ENCODE measurements at places on chromosomes 1 and 21.
A peak's percentile ranks its signal among the peaks of the same experiment; 100 is the strongest.

- no peak for DNase-seq
Observed at GRCh38 chr1:201945863-201946223, 505 bp downstream of the LMOD1 start.

- no peak for DNase-seq
Observed at GRCh38 chr1:219281831-219282230, 108.2 kb downstream of the LYPLAL1 start.

DNA sequence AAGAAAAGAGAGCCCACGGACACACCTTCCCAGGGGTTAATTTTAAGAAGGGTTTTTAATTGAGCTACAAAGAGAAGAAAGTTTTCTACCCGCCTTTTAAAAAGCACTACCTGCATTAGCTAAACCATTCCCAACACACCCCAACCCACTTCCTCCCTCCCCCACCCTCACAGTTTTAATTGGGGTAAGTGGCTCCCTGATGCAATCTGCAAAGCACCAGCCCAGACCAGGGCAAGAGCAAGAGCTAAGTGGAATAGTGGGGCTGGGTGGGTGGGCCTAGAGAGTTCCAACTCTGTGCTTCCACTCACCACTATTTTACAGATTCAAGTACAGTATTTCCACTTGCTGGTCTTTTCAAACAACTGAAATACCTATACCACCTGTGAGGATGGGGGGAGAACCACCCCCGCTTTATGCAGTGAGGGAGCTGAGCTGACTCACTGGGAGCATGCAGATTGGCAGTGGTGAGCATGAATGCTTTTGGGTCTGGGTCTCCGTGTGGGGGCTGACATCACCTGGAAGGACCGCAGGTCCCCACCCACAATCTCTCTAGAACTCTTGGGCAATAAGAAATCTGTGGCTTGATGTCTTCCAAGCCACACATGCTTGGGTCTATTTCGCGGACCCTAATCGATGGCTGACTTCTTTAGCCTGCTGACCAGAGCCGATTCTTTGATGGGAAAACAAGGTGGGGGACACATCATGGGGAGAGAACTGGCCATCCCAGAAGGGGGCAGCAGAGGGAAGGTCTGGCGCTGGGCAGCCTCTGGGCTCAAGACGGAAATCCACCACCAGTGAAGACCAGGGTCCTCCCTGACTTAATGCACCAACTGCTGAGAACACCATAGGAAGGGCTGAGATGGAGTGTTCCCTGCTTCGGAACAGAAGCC lies 95.5 kb downstream of the SSBP3 start:
- DNase-seq = peak; percentile 86

GRCh38 chr1:55331351-55331750 lies 116.2 kb upstream of the USP24 start:
- no peak for DNase-seq

DNA sequence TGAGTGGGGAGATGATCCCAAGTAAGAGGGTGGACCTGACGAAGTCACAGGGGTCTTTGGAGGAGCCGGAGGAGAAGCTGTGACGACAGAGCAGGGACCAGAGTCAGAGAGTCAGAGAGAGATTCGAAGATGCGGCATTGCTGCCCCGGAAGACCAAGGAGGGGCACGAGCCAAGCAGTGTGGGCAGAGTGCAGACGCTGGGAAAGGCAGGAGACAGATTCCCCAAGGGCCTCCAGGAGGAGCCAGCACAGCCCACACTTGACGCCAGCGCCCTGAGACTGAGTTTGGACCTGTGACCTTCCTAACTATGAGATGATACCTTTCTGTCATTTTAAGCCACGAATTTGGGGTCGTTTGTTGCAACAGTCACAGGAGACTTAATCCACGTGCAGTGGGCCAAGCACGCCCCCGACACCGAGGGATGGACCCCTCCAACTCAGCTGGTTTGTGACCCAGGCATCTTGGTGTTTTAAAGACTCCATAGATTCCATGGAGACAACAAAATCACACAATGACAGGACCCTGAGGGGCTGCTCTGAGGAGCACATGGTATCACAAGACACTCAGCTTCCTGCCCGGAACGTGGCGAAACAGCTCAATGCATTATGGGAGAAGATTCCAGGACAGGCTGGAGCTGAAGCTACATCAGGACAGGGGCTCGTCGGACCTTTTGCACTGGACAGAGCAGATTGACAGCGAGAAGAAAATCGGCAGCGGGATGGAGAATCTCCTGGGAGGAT lies 11.0 kb upstream of the TFF1 start:
- no peak for DNase-seq

- DNase-seq = no peak
Observed at GRCh38 chr1:81113688-81114087, 687.0 kb upstream of the ADGRL2 start.

- DNase-seq = no peak
Observed at GRCh38 chr1:107771377-107771776, 193.6 kb downstream of the VAV3 start.

DNA sequence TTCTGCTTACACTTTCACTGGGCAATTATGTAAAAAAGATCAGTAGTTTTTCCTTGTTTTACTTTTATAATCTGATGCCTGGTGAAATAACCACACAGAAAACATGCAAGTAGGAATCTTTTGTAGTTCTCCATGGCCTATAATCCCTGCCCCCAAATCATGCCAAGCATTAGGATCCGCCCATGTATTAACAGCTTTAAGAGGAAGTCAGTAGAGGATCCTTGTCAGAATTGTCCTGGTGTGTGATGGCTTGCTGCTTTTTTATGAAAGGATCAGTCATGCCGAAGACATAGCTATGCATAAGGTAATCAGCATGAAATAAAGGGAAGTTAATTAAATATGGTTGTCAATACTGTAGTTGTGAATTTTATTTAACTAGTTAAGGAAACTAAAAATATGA lies 20.0 kb downstream of the ADGRL2 start:
- no peak for DNase-seq

DNA sequence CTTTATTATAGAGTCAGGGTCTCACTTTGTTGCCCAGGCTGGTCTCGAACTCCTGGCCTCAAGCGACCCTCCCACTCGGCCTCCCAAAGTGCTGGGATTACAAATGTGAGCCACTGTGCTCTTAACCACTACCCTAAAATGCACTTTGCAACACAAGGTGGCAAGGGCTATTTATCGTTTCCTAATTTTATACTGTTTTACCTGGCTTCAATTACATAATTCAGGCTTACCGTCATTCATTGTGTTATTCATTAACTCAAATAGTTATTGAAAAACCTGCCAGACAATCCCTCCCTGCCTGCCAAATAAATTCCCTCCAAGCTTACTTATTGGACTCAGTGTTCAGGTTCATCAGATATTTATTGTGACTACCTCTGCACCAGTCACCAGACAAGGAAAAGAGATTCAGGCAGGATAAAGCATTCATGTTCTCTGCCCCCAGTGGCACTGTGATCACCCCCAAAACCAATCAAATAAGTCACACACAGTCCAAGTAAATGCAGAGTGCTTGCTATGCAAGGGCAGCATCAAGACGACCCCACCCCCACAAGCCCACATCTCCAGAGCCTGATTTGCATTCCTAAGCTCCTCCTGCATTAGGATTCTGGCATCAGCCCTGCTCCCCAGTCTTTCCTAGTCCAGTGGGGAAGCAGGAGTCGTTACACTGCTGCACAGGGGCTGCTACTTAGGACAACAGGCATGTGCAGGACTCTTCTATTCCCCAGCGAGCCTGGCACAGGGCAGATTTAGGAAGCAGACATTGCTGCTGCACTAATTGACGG lies 8.1 kb downstream of the PAQR7 start:
- DNase-seq = no peak

- DNase-seq = no peak
Observed at GRCh38 chr1:38476850-38477178, 382.8 kb downstream of the RRAGC start.

- DNase-seq = peak; percentile 91
Observed at GRCh38 chr1:242784807-242785206, 260.3 kb upstream of the PLD5 start.

DNA sequence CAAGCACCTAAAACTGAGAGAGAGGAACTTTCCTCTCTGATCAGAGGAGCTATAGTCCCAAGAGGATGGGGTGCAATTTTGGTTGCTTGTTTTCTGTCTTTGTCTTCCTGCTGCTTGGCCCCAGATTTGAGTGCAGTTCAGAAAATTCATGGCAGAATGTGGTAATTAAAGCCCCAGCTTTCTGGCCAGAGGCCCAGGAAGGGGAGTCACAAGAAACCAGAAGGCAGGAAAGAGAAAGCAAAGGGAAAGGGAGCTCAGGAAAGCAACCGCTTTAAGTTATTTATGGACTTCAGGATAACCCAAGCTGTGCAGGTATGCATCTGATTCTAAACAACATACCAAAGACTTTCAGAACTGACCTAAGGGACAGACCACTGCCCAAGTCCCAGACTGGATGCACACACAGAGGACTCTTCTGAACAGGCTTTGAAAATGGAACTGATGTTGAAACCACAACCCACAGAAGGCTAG lies 88.8 kb downstream of the ST3GAL3 start:
- no peak for DNase-seq

- peak; percentile 77 for DNase-seq
Observed at GRCh38 chr1:15246960-15247614, at the start of gene FHAD1. Gene FHAD1, plus strand, starts transcription at chr1:15247223. Its CDS starts 4,562 bp downstream, at chr1:15251785.

GRCh38 chr1:71224741-71225377 lies 144.0 kb upstream of the ZRANB2 start:
- no peak for DNase-seq

DNA sequence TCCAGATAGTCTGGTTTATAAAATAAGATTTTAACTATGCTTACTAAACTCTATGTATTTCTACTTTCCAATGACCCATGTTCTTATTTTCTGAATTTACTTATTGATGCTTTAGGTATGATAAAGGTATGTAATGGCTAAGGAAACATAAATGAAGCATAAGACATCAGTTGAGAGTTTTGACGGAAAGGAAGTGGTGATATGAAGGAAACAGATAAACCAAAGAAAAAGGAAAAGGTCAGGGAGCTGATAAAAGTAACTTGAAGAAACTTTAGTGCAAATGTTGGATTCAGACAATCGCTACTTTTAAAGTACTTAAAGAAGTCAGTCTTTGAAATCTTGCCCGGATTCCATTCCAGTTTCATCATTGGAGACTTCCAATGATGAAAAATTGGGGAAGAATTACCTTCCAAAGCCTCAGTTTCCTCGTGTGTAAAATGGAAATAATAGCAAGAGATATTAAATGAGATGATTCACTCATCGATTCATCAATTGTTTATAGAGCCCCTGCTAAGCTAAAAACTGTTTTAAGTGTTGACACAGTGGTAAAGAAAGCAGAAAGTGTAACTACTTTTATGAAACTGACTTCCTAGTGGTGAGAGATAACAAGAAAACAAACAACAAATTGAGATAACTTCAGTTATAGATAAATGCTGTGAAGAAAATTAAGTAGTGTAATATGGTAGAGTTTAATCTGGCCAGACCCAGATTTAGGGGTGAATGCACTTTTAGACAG lies 10.6 kb downstream of the PTPRC start:
- DNase-seq = no peak

- DNase-seq = no peak
Observed at GRCh38 chr21:42302076-42302650, 13.0 kb downstream of the TFF3 start.

DNA sequence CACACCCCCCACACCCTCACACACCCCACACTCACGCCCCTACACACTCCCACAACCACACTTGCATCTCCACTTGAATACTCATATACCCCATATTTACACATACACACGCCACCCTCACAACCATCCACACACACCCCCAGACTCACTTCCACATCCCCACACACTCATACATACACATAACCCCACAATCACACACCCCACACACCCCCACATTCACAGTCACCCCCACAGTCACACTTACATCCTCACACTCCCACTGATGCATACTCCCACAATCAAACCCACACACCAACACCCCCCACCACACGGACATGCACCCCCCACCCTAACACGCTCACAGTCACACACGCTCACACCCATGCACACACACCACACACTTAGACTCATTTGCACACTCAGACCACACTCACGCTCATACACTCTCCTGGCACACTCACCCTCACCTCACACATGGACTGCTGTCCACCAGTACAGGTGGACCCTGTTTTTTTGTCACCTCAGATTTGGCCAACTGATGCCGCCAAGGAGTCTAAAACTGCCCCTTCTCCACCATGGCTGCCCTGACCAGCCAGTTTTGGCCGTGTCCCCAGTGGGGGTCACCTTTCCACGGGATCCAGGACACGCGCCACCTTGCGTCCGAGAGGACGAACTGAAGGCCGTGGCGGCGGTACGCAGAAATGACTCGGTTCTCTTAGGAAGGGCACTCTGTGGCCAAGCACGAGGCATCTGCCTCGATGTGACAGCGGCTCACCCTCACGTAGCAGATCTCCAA lies 45.3 kb upstream of the EDN2 start:
- DNase-seq = no peak

DNA sequence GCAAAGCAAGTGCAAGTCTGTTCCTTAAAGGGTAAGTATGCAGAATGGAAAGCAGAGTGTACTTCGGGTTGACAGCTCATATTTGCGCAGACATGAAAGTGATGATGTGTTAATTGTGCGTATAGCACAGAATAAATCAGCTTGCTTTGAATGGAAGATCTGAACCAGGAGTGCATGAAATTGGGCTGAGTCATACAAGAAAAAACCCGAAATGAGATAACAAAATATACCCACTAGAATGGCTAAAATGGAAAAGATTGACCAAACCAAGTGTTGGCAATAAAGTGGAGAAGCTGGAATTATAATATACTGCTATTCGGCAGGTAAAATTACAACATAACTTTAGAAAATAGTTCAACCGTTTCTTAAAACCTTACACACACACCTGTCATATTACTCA lies 28.5 kb downstream of the CR1L start:
- DNase-seq = no peak

DNA sequence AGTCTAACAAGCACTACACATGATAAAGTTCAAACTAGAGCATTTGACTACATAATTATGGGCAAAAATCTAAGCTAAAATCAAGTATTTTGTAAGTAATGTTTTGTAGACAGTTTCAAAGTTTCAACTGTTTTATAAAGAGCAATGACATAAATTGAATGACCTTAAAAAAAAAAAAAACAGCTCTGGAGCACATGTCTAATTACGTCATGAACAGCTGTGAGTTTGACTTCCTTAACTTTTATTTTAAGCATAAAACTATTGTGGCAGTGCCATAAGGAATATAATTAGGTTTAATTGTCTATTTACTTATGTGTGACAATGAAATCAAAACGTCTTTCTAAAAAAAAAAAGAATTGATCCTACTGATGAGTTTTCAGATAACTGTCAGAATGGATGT lies 272.5 kb upstream of the LRRC7 start:
- no peak for DNase-seq

DNA sequence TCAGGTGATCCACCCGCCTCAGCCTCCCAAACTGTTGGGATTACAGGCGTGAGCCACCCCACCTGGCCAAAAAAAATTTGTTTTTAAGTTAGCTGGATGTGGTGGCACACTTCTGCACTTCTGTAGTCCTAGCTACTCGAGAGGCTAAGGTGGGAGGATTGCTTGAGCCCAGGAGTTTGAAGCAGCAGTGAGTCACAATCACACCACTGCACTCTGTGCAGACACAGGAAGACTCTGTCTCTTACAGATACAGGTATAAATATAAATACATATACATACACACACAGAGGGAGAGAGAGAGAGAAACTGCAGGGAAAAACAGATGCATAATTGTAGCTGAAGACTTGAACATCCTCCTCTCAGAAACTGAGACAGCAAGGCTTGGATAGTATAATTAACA lies 34.8 kb upstream of the EPS15 start:
- no peak for DNase-seq

GRCh38 chr1:15153184-15153841 lies at the start of gene TMEM51:
Gene TMEM51, plus strand, starts transcription at chr1:15153747. Its CDS starts 61,341 bp downstream, at chr1:15215088.
- peak; percentile 93 for DNase-seq

GRCh38 chr1:156852418-156852874 lies 6.5 kb downstream of the INSRR start:
- DNase-seq = no peak

- DNase-seq = no peak
Observed at GRCh38 chr1:89855413-89856123, 34.7 kb downstream of the LRRC8D start.
